Renal cortical epithelial cell (primary cell): ENCODE measurements at places on chromosomes 12 and 14. TPM values are rescaled to one million over a fixed set of nuclear protein-coding genes. Genes with fewer than 3 reads are reported as not detected.

GRCh38 chr12:107091989-107092641 is 1.2 kb downstream of the CRY1 start:
- peak; percentile 96 for DNase-seq

GRCh38 chr12:132881818-132882217 is 5.6 kb downstream of the CHFR start:
- DNase-seq = no peak

- DNase-seq = no peak
These were observed 803.5 kb downstream of the FLRT2 start for GRCh38 chr14:86333493-86333892.

PLEKHD1 gene
- total RNA-seq = 0.10 TPM in 1 of 2 replicates, not detected in the other

C12orf54 gene
- not detected in 2 replicates for total RNA-seq

DNA sequence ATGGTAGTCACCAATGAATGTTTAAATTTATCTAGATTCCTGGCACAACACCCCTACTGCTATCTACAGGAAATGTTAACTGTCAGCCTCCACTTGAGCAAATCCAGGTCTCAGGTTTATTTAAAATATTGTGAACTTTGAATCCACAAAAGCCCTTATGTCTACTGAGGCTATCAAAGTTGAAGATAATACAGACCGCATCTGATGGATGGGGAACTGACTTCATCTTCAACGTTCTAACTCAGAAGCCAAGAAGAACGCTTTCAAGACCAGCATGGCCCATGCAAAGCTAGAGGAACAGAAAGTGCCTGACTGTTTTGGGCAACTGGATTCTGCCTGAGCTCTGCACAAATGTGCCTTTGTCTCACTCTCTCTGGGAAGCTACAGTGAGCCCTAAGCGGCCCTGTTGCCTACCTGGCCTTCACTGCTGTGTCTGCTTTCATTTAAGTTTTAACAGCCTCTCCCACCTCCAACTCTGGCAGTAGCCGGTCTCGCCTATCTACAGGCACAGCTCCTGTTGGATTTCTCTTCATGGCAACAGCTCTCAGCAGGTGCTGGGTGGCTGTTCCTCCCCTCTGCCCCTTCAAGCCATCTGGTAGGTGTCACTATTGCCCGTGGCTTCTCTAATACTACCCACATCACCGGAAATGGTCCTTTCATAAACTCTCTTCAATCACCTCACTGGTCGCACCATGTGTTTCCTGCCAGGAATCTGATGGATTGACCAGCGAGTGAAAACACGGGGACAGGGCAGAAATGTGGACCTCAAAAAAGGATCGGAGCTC is 112.1 kb upstream of the OVCH1 start:
- no peak for DNase-seq

- DNase-seq = no peak
These were observed 107.9 kb downstream of the ALG10B start for GRCh38 chr12:38424436-38424835.

DNA sequence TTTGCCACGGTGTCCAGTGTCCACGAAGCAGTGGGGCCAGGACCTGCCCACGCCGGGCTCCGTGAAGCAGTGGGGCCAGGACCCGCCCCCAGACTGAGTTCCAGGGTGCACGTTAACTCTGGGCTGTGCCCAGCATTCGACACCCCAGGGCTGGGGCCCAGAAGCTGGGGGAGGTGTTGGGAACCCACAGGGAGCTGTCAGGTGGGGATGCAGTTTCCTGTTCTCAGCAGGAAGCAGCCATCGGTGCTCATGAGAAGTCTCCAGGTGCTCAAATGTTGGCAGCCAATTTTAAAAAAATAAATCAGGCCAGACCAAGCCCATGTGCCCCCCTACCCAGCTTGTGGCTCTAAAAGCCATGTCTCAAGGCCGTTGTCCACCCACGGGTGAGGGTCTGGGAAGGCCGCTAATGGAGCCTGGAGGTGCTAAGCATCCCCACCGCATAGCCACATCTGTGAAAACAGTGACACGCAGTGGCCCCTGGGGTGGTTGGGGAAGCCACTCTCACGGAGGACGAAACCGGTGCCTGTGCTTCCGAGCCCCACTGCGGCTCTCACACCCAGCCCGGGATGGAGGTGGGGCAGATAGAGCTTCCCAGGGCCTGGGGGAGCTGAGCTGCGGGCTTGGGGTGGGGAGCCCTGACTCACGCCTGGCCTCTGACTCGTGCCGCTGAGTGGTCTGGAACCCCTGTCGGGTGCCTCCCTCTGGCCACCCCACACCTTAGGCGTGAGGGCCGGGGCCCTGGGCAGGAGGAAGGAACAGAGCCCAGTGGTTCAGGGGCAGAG is 53.5 kb downstream of the FBRSL1 start:
- DNase-seq = no peak

WNT1 gene
- total RNA-seq = not detected in 2 replicates
